ENCODE measurements at places on chromosomes 7 and 10. TPM values are rescaled to one million over a fixed set of nuclear protein-coding genes. Genes with fewer than 3 reads are reported as not detected.

DNA sequence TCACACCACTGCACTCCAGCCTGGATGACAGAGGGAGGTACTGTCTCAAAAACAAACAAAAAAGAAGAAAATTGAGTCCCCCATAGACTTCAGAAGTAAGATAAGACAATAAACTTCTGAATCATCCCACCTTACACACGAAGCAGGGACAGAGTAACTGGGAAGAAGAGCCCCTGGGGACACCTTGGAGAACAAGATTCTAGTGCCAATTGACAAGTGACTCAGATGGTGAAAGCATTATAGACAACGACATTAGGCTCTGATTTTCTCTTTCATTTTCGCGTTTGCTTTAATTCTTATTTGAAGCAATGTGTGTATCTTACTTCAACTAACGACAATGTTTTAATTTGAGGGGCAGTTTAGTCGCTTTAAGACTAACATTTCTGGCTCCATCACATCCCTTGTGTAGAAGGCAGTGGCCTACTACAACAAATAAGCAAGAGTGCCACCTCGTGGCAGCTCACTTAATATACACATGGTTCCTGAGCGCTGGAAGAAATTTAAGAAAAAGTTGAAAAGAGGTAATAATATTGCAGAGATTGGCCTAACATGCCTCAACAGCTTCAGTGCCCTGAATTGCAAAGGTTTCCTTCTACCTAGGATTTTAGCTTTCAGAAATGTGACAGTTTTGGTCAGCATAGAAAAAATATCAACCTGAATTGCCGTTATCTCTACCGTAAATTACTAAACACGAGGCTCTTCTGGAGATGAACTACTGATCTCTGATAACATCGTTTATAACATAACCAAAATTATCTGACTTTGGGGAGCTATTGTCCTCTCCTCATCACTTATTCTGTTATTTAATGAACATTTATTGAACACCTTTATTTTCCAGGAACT is 36.7 kb downstream of the ASNS start:
- no peaks in the 10 kb centered on the region for H3K36me3 ChIP-seq
- H3K27ac ChIP-seq, result no peak overlapping the region
- H3K4me1 ChIP-seq, result no peaks in the 10 kb centered on the region
- no peak for DNase-seq
- no peak overlapping the region for H3K4me3 ChIP-seq

DNA sequence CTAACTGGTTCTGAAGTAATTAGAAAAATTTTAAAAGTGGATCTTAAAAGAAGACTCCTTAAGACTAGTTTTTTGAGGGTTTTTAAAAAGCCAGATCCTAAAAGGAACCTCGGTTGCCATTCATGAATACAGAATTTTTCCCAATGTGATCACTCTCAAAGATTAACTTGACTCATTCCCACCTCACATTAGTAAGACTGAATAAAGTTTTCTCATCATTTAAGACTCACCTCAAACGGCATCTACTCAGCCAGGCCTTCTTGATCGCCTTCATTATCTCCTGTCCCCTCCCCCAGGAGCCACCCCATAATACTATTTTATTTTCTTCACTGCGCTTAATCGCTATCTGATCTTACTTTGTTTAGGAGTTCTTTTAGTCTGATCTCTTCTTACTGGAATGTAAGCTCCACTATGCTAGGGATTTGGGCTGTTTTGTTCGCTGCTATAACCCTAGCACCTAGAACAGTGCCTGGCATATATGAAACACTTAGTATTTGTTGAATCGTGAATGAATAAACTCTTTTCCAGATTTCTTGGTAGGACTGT is 55.9 kb upstream of the PCGF5 start:
- H3K27ac ChIP-seq, result peak overlapping the region; percentile 95

- no peaks in the 10 kb centered on the region for H3K36me3 ChIP-seq
- no peak overlapping the region for H3K4me3 ChIP-seq
- DNase-seq, result no peak
- H3K27ac ChIP-seq, result no peak overlapping the region
- no peaks in the 10 kb centered on the region for H3K27me3 ChIP-seq
- no peaks in the 10 kb centered on the region for H3K4me1 ChIP-seq
Measured at GRCh38 chr7:18541181-18541870, 45.8 kb downstream of the HDAC9 start.

DNA sequence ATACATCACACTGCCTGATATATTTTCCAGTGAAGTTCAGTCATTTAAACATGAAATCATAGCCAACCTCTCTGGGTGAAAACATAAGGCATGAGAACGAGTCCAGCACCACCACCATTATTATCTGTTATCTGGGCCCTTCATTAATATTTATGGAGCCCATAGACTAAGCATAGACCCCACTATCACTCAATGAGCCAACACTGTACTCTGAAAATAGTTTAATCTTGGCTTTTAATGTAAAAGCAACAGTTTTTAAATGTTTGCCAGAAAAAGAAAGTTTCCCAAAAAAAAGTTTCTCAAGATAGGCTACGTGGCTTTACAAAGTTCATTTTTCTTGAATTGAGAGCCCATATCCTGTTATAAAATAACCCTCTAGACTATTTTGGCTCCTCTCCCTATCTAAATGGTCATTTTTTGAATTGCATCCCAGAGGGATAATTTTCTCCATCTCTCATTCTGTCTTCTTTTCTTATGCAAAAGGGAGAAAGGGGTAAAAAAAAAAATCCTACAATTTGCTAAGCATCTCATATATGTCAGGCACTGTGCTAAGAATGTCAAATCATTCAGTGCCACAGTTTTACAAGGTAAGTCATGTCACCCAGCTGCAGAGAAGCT is 66.1 kb downstream of the FZD1 start:
- H3K27me3 ChIP-seq, result no peaks in the 10 kb centered on the region
- no peak for DNase-seq
- no peak overlapping the region for H3K4me3 ChIP-seq
- no peaks in the 10 kb centered on the region for H3K36me3 ChIP-seq

The OR13A1 gene
- total RNA-seq, result not detected

The CD36 gene
- total RNA-seq, result 115 TPM

The EEF1AKMT2 gene
- total RNA-seq, result 15.7 TPM

The AGMO gene
- 0.20 TPM for total RNA-seq

The GRM3 gene
- not detected for total RNA-seq

The CYP2C19 gene
- total RNA-seq, result not detected

The MPP7 gene
- 36.8 TPM for total RNA-seq
